GM18507 (cell line): ENCODE measurements at places on chromosomes 4 and X.

DNA sequence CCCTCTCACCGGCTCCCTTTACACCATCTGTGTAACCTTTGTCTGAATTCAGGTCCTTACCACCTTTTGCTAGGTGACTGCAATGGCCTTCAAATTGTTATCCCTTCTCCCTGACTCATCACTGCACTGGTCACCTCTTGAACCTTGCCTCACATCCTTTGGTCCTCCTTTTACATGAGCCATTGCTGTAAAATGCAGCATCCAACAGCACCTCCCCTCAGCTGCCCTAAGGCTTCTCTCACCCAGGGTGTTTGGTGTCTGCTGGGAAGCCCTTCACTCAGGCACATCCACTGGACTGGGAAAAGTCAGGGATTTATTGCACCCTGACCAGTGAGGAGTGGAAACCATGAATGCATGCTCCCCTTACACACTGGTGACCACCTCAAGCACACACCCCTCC, 192.5 kb upstream of the GATB start:
- no peak for DNase-seq

DNA sequence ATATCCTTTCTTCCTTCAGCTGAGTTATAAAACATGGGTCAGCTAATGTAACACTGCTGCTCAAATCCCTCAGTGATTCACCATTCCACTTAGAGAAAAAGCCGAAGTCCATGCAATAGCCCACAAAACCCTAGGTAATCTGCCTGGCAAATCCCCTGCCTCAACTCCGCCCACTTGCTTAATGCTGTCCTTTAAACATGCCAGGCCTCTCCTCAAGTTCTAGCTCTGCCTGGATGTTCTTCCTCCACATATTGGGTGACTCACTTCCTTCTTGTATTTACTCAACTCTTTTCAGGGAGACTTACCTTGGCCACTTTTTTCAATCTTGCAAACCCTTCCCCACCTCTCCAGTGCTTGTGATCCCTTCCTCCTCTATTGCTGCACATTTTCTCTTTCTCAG, 89.8 kb downstream of the EMCN start:
- no peak for DNase-seq

DNA sequence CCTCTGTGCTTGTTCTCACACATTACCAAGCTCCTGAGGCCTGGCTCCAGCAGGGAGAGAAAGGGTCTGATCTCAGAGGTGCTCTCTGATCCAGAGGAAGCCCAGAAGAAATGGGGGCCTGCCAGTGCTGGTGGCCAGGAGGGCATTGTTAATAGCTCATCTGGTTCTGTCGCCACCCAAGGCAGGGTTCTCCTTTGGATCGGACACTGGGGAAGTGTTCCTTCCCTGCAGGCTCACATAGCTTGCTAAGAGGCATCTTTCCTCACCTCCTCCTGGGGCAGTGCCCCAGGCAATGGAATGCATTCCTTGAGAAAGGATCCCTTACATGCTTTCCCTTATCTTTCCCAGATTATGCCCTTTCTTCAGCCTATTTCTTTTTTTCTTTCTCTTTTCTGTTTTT, 53.8 kb downstream of the RBM47 start:
- no peak for DNase-seq

- no peak for DNase-seq
Observed at GRCh38 chr4:160021870-160022269, 919.0 kb downstream of the RAPGEF2 start.

DNA sequence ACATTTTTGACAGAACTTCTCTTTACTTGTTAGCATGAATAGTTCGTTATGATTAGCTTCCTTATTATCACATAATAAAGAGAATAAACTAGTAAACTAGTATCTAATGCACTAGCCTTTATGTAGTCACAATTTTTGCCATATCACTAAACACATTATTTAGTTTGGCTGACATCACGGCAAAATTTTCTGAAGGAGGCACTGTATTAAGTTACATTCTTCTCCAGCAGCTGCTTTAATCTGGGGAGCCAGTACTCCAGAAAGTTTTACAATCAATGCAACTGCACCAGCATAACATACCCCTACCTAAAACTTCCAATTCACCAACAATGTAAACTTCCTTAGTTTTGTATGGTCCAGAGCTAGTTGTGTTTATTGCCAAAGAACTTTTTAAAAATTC, 87.8 kb downstream of the FIP1L1 start:
- no peak for DNase-seq

DNA sequence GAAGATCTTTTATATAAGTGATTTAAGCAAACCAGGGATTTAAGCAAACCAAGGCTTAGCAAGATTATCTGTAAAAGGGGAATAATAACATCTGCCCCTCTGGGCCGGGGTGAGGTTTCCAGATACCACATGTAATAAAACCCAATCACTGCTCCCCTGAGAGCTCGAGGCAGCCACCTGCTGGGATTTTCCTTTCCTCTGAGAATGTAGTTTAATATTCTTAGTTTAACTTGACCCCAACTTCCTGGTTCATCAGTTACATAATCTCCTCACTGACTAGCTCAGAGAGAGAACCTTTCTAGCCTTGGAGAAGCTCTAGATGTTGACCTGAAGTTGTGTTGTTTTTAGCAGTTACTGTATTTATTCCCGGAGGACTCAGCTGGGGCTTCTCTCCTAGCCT, 322.4 kb downstream of the ARHGAP10 start:
- DNase-seq = no peak

DNA sequence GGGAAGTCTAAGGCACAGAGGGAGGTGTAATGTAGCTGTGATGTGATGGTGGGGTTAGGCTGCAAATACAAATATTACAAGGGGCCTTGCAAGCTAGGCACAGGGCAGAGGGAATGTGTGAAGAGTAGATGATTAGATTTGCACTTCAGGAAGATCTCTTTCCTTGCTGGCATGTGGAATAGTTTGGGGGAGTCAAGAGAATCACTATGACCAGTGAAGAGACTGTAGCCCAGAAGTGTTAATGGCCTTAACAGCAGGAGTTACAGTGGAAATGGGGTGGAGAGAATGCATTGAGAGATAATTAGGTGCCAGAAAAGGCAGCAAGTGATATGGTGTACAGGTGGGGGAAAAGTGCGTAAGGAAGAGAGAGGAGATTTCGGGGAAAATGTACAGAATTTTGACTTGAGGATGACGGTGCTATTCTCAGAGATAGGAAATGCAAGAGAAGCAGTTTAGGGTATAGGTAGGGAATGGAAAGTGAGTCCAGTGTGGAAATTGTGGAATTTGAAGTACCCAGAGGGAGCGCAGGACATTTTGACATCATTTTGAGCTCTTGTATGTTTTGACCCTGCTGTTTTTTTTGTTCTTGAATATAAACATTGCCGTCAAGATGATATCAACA, 10.2 kb upstream of the TAPT1 start:
- DNase-seq = no peak

GRCh38 chr4:6229095-6229494, 28.7 kb upstream of the JAKMIP1 start:
- no peak for DNase-seq

DNA sequence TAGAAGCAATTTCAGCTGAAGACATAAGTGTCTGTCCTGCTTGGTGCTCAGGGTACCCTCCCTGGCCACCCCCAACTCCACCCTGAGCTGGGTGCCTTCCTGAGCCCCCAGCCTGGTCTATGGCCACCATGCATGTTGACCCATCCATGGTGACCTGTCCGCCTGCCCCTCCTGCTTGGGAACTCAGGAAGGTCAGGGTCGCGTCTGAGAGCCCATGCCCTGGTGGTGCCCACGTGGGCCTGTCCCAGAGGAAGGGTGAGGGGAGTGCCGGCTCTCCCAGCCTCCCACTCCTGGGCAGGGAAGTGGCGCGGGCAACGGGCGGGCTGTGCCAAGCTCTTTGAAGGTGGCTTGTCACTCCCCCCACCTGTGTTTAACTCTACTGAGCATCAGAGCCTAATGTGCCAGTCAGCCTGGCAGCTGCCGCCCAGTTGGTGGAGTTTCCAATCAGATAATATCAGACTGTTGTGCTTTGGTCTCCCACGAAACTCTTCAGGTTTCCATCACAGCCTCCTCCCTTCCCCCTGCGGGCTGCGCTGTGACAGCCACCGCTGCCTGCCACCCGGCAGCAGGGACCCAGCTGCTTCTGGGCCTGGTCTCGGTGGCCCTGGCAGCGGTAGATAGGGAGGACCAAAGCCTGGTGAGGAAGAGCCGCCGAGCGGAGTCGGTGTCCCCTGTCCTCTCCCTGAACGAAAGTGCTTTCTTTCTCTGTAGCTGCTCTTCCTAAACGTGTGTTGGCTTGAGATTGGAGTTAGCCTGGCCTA, 4.8 kb downstream of the SH3BP2 start:
- DNase-seq = no peak

DNA sequence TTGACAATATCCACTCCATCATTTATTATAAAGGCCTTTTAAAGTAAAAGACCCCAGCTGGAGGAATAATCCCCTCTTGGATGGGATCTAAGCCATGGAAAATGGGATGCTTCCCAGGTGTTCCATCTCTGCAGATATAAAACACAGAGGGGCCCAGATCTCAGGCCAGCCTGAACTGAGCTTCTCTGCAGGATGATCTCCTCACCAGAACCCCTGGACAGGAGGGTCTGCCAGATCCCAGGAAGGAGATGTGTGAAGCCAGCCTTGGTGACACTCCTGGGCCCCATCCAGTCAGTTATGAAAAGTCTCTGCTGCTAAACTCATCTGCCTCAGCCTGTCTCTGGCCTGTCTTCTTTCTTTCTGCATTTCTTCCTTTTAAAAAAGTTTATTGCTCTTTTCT, 56.7 kb downstream of the HTRA3 start:
- DNase-seq = no peak

DNA sequence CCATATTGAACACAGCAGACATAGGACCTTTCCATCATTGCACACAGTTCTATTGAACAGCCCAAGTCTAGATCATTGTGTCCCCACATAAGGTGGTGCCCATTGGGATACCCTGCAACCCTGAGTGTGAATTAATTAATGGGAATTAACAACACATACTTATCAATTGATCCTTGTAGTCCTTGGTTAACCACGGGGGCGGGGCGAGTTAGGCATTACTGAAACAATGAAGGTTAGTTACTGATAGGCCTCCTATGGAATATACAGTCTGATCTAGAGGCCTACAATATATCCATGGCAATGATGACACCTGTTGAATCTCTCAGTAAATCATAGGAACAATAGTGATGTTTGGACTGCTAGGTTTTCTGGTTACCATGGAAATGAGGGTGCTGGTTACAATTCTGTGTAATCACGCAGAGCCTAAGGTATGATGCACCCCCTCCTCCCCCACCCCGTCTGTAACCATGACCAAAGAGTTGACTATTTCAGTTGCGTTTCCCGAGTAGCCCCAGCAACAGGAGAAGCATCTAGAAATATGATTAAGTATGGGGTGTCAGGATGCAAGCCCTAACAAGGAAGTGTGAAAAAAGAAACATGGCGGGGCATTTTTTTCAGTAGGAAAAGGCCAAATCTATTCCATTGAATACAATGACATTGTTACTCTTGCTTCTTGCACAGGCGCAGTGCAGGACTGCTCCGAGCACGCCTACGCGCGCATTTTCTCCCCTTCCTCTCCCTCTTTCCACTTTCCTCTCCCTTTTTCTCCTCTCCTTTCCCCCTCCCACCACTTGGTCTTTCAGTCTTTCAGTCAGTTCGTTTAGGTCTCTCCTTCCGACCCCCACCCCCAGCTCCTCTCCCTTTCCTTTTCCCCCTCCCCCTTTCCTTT, 677 bp upstream of the NONO start:
- DNase-seq = peak; percentile 1

DNA sequence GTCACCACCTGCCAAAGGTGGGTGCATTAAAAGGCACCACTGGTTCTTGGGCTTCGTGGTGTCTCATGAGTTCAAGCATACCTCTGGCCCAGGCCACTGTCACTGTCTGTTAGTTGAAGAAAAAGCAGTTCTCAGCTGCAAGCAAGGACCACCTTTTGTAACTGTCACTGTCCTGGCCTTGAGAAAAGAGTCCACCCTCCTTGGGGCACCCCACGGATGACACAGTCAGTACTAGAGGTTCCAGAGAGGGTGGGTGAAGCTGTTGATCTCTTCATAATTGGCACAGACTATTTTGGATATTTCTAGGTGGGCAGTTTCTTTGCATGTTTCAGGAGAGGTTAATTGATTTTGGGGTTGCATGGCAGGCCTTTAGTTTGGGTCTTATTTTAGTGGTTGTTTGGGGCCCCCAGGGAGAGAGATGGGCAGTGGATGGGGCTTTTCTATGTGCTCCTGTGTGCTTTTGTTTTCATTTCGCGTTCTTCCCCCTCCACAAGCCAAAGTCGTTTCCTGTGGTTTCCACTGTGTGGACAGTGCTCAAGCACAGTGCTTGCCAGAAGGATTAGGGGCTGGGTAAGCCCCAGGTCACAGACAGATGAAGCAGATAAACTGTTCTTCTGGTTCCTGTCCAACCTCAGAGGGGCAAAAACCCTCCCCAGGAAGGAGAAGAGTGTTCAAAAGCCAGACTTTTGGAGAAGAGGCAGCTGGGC, 156.2 kb upstream of the PPP1R2C start:
- peak; percentile 2 for DNase-seq

- DNase-seq = peak; percentile 20
Observed at GRCh38 chr4:44629280-44629866, 22.1 kb downstream of the YIPF7 start.

- DNase-seq = no peak
Observed at GRCh38 chr4:118790544-118790943, 45.4 kb downstream of the SEC24D start.

- DNase-seq = no peak
Observed at GRCh38 chrX:115560978-115561604, at the start of gene PLS3. TSS of gene PLS3 (plus strand) at chrX:115561174. CDS start at chrX:115610251, 49,077 bp downstream.

DNA sequence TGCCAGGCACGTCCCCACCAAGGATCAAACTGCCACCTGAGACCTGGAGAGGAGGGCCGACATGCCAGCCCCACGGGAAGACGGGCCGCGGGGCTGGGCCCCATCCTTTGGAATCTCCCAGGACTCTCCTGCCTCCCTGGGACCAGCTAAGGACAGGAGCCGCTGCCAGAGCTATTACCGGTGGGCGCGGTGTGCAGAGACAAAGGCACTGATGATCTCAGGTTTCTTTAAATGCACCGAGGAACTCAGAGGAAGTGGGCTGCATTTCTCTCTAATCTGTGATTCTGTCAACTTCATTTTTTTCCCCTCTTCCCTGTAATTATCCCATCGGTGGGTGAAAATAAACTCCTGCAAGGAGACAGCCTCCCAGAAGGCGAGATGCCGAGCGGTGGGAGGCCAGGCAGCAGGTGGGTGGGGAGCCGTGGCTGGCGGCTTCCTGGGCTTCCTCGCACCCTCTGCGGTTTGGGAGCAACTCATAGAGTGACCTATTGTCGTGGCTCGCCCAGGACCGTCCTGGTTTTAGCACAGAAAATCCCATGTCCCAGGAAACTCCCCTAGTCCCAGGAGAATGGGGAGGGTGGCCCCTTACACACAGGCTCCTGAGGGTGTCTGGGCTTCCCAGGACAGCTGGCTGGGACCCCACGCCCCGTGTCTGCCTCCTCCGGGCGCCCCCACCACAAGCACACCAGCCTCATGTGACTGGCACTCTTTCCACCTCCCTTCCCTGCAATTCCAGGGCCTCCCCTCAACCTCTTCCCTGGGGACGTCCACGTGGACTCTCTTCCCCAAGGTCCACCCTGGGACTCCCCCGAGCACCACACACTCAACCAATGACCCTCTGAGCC, 62.3 kb upstream of the ADRA2C start:
- DNase-seq = no peak

DNA sequence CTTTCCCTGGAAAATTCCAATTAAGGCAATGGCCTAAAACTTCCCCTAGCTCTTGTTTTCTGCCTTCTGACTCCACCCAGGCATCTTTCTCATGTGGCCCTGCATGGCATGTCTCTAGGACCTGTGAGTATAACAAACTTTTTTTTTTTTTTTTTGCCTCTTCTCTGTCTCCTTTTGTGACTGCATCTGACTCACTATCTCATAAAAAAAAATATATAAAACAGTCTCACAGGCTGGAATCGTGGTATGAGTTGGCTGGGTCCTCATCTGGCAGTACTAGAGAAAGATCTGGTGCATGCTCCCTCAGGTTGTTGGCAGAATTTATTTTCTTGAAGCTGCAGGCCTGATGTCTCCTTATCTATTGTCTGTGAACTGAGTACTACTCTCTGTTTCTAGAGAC, 313.9 kb downstream of the TECRL start:
- DNase-seq = no peak
